ENCODE measurements at places on chromosomes 1 and 21.

- DNase-seq = no peak
Measured at GRCh38 chr1:66550243-66550642, 16.3 kb downstream of the SGIP1 start.

DNA sequence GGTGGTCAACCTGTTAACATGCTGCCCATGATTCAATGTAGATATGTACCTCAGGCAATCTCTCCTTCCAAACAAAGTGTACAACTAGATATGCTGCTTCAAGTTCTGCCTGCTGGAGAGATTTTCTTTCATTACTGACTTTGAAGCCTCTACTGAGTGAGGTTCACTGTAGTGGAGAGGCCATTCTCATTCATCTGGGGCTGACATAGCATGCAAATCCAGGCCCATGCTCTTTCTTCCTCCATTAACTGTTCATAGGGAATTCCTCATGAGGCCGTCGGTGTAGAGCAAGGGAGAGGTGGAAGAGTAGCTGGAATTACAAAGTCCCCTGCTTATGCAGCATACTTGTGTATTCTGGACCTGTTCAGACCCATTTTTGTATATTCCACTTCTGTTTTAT is 38.6 kb downstream of the VANGL2 start:
- no peak for DNase-seq

DNA sequence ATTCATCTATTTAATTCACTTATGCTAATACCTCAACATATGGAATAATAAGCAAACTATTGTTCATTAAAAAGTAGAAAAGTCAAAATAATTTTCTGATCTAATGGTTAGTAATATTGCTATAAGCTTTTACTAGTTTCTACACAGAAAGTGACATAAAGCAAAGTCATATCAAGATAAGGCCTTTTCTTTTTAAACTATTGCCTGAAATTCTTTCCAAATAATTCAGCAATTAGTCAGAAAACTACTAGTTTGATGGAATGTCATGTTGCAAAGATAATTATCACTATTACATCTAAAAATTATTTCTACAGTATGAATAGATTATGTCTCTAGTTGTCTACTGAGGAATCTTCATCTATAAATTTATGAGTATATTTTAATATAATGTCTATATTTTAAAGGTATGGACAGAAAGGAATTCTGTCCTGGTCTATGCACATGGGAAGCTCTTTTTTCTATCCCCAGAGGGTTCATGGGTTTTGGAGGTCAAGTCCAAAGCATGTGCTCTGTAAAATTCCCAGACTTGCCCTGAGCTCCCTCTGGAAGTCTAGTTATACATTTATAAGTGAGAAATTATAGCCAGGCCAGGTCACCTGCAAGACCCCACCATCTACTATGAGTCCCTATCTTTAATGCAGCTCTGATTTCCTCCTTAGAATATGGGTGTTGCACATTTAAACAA is 84.6 kb upstream of the DPYD start:
- DNase-seq = no peak

- no peak for DNase-seq
Measured at GRCh38 chr1:85372683-85373377, 92.1 kb downstream of the DDAH1 start.

DNA sequence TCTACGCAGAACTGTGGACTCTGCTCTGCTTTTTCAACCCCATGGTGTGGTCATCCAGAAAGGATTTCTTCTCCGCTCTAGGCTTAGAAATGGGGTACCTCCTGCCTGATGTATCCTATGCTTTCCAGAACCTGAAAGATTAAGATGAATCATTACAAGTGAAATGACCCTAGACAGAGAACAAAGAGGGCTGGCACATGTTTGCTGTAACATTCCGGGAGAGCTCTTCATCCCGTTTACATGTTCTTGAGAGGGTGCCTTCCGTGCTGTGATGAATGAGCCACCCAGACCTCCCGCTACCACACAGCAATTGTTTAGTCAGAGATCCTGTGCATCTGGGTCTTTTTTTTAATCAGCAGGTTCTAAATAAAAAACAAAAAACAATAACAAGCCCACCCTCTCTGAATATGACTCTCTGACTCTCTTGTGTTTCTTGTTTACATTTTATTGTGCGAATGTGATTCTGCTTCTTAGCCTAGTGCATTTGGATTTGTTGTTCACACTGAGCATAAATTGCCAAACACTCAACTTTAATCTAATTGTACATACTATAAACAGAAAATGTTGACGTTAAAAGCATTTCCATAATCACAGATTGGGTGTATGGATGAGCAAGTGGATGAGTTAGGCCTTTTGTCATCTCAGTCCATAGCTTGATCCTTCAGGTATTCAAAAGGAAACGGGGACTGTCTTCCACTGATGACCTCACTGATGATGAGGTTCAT is 87.1 kb downstream of the GPR88 start:
- no peak for DNase-seq

GRCh38 chr1:224253721-224254120 is 70.7 kb downstream of the DEGS1 start:
- DNase-seq = no peak

GRCh38 chr1:111739925-111740765 is 950 bp upstream of the INKA2 start:
- DNase-seq = no peak

GRCh38 chr1:192067360-192067759 is 90.9 kb upstream of the RGS18 start:
- no peak for DNase-seq

- DNase-seq = no peak
Measured at GRCh38 chr1:178004926-178005391, 35.1 kb upstream of the SEC16B start.

GRCh38 chr1:67814121-67814772 is 19.0 kb downstream of the GNG12 start:
- DNase-seq = no peak

DNA sequence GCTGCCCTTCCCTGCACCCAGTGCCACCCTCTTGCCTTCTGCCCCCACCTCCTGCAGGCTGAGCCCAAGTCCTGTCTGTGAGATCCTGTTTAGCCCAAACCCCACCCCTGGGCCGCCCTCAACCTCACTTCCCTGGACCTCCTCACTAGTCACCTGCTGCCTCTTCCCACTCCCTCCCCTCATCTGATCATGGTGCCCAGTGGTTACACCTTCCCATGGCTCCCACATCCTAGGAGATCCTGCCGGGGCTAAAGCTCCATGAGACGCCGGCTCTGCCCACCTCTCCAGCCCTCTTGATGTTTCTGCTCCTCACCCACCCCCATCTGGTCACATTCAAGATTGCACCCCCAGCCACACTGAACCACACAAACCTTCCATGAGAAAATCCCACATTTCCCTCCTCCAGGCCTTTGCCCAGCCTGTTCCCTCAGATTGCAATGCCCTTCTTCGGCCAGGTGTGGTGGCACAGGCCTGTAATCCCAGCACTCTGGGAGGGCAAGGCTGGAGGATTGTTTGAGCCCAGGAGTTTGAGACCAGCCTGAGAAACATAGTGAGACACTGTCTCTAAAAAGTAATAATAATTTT is 17.0 kb downstream of the TTC39A start:
- DNase-seq = no peak

DNA sequence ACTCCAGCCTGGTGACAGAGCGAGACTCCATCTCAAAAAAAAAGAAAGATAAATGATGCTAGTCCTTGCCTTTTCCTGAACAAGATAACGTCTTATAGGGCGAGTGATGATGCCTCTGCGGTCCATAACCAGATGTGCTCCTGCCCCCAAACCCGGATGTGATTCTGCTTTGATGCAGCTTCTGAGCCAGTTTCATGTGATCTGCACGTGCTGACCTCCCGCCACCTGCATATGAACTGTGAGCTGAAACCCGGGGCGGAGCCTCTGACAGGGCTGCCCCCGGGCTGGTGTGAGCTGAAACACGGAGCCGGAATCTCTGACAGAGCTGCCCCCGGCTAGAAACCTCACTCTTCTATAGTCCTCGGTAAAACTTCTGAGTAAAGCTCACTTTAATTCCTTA is 1.3 kb downstream of the KRTAP12-4 start:
- no peak for DNase-seq

GRCh38 chr1:186994897-186995296 is 166.1 kb downstream of the PLA2G4A start:
- no peak for DNase-seq

GRCh38 chr1:167542109-167543032 is 11.2 kb downstream of the CREG1 start:
- DNase-seq = no peak

GRCh38 chr1:99594205-99594604 is 51.7 kb upstream of the PALMD start:
- DNase-seq = no peak

DNA sequence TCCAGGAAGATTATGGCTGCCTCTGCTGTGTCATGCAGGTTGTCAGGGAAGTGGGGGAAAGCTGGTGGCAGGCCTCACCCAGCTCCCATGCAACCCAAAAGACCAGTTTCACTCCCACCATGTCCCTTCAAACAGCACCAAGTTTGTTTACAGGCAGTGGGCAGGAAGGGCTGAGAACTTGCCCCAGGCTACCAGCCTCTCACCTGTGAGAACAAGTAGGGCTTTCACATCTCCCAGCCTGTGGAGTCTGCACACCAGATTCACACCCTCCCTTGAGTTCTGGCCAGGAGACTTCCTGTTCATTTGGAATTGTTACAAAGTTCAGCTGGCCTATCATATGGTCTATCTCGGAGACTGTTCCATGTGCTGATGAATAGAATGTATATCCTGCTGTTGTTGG is 27.8 kb downstream of the RPAP2 start:
- DNase-seq = no peak

GRCh38 chr1:199698222-199698621 is 329.3 kb upstream of the NR5A2 start:
- no peak for DNase-seq

DNA sequence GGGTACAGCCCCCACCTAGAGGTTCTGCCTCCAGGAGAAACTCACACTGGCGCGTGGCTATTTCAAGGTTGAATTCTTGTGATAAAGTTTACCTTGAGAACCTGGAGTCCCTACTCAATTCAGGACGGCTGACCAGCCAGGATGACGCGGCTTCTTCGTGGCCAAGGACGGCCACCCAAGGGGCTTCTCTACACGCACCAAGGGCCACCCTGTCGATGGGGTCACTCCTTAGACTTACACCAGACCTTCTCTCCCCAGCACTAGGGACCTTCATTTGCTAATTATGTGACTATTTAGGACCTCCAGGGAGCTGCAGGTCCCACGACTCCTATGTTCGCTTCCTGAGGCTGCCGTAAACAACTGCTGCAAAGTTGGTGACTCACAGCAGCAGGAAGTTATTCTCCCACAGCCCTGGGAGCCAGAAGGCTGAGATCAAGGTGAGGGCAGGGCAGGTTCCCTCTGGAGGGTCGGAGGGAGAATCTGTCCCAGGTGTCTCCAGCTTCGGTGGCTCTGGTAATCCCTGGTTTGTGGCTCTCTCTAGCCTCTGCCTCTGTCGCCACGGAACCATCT is 135.9 kb downstream of the NPHP4 start:
- no peak for DNase-seq

DNA sequence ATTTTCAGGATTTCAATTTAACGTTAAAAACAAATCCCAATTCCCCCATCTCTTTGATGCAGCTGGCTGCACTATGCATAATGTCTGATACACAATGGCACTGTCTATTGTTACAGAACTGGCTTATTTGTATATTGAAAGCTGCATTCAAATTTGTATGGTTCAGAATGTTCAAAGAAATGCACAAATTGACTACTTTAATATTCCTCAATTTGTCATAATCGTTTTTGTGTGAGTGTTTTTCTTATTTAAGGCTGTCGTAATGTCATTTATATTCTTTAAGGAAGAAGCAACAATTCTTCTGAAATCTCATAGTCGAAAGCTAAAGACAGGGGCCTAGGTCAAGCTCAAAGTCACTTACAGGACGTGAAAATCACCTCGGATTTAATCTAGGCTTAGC is 341.4 kb upstream of the ZRANB2 start:
- no peak for DNase-seq

- no peak for DNase-seq
Measured at GRCh38 chr1:236160540-236161127, 18.3 kb downstream of the GPR137B start.

DNA sequence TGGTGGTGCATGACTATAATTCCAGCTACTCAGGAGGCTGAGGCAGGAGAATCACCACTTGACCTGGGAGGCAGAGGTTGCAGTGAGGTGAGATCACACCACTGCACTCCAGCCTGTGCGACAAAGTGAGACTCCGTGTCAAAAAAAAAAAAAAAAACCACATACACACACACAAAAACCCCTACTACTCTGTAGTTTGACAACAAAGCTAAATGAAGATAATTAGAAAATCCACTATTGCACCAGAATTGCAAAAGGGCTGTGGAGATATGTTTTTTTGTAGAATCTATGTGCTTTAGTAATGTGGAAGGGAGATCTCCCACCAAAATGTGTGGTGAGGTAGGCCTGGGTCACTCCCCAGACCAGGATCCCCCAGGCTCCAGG is 32.2 kb upstream of the KHDRBS1 start:
- no peak for DNase-seq

- no peak for DNase-seq
Measured at GRCh38 chr1:70934194-70934961, 113.2 kb downstream of the PTGER3 start.

DNA sequence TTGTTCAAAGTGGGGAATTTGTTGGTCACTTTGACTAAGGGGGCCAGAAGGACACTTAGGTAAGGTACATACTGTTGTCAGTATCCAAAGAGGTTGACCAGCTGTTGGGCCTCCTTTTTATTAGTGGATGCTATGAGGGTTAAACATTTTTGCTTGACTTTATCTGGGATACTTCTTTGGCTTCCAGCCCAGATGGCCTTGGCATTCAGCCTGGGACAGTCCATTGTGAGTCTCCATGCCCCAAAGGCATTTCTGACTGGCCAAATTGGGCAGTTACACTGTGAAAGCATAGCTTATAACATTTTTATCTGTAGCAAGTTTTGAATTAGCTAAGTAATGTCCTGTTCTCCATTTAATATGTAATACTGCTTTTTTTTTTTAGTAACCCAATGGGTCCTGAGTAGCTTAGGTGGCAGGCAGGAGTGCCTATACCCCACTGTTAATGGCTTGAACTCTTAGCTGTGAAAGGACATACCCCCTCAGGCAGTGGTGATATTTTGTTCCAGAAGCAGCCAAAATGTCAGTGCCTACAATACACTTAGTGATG is 35.4 kb upstream of the CD1D start:
- no peak for DNase-seq

- DNase-seq = no peak
Measured at GRCh38 chr1:218829097-218829496, 344.6 kb upstream of the LYPLAL1 start.

DNA sequence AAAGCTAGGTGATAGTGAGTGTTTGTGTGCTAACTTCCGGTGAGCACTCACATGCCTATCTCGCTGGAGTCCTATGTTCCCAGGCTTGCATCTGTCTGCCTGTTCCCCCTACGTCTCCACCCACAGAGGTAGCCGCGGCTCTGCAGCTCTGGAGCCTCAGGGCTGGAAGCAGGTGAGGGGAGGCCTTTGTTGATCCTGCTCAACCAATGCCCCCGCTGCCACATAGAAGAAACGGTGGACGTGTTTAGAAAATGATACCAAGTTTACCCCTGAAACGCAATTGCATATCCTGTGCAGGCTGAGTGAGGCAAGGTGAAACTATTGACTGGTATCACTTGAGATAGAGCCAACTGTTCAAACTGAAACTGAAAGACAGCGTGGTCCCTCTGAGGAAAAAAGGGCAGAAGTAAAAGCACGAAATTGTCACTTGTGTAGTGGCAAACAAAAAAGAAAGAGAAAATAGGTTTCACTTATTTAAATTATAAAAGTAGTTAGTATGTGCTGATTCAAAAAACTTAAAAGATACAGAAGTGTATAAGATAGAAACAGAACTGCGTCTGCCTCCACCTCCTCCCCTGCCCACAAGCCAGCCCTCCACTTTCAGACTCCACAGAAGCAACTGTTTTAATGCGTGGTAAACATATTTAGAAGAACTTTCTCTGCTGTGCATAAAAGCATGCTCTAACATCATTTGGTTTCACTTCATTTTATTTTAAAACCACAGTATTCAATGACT is 38.6 kb upstream of the ETS2 start:
- no peak for DNase-seq

GRCh38 chr1:163191301-163191700 is 11.4 kb downstream of the RGS5 start:
- DNase-seq = no peak

Data from NCI-H524 treated with DMSO at 0.1 percent for 48 hours (cell line).